ENCODE measurements at places on chromosomes 1 and 21. TPM values are rescaled to one million over a fixed set of nuclear protein-coding genes. Genes with fewer than 3 reads are reported as not detected.

DNA sequence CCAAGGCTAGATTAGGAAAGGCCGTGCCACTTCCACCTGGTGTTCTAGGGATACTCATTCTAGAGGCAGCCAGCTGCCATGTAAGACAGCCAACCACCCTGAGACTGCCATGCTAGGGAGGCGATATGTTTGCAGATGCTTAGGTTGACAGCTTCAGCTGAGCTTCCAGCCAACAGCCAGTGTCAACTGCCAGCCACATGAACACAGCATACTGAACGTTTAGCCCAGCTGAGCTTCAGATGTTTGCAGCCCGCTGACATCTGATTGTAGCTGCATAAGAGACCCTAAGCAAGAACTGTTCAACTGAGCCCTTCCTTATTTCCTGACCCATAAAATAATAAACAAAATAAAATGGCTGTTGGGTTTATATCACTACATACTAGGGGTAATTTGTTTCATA, 5.0 kb upstream of the KCNC4 start:
- H3K36me3 ChIP-seq: no peaks in the 10 kb centered on the region
- peaks cover 2% of the 10 kb centered on the region for H3K4me1 ChIP-seq
- H3K27ac ChIP-seq: no peak overlapping the region
- no peak for DNase-seq

OR6P1 gene
- not detected for total RNA-seq

- no peaks in the 10 kb centered on the region for H3K4me1 ChIP-seq
- no peaks in the 10 kb centered on the region for H3K27me3 ChIP-seq
- no peak overlapping the region for H3K27ac ChIP-seq
- no peak for DNase-seq
Observed at GRCh38 chr1:103457886-103458455, 67.5 kb upstream of the RNPC3 start.

PINK1 gene
- total RNA-seq: 42.4 TPM

C1orf87 gene
- total RNA-seq: not detected

CFAP107 gene
- not detected for total RNA-seq

FCRL4 gene
- not detected for total RNA-seq

VWA5B1 gene
- 0.27 TPM for total RNA-seq

DNA sequence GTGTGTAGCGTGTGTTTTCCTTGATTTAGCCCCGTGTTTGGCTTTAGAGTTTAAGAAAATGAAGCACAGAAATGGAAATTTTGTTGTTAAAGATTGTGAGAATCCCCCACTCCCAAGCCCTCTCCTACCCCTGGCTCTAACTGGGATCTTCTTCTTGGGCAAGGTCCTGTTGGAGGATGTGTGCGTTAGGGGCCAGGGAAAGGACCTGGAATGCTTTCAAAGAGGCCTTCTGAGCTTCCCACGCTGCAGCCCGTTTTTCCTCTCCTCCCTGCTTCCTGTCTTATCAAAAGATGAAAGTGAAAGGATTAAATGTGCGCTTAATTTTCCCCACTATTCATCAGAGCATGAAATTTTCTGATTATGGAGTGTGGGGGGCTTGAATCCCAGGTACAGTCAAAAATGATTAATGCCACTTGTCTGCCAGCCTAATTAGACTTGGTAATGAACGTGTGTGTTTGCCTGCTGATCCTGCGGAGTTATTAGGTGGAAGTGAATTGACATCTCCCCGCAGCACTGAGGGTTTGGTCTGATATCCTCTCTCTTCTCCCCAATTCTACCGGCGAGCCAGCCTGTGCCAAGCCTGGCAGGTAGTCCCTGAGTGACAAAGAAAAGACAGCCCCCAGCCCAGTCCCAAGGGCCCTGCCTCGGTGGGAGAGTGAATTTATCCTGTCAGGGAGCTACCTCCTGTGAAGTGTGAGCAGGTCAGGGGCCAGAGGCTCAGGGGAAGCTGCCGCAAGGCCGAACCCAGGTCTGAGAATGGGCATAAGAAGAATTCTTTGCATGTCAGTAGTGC, 4.9 kb downstream of the RASSF5 start:
- DNase-seq: no peak
- no peaks in the 10 kb centered on the region for H3K27me3 ChIP-seq
- H3K36me3 ChIP-seq: no peaks in the 10 kb centered on the region

CCDC27 gene
- not detected for total RNA-seq

GRCh38 chr1:66778266-66778665, 22.8 kb downstream of the INSL5 start:
- no peak overlapping the region for H3K4me3 ChIP-seq
- H3K36me3 ChIP-seq: no peaks in the 10 kb centered on the region
- no peak overlapping the region for H3K27ac ChIP-seq
- no peak for DNase-seq
- no peaks in the 10 kb centered on the region for H3K27me3 ChIP-seq

DNA sequence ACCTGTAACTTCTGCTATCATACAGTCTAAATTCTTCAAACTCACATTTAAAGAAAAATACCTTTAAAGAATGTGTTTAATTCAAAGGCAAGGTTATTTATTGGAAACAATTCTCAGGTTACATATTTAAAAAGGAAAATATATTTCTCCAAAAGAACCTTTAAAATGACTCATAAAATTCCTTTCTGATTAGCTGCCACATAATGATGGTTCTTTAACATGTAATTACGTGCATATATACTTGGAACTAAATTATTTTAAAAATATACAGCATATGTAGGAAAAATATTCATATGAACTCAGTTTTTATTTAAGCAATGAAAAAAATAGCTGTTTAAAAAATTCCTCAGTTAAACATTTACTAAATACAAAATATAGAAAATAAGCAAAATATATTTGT, 173.6 kb downstream of the COP1 start:
- H3K36me3 ChIP-seq: no peaks in the 10 kb centered on the region
- H3K27me3 ChIP-seq: no peaks in the 10 kb centered on the region
- DNase-seq: no peak
- H3K4me1 ChIP-seq: no peaks in the 10 kb centered on the region
- no peak overlapping the region for H3K27ac ChIP-seq

- no peak for DNase-seq
- no peak overlapping the region for H3K27ac ChIP-seq
- H3K4me3 ChIP-seq: no peak overlapping the region
- no peaks in the 10 kb centered on the region for H3K27me3 ChIP-seq
- H3K36me3 ChIP-seq: no peaks in the 10 kb centered on the region
- no peaks in the 10 kb centered on the region for H3K4me1 ChIP-seq
Observed at GRCh38 chr1:182050481-182051448, 10.7 kb downstream of the ZNF648 start.

DNA sequence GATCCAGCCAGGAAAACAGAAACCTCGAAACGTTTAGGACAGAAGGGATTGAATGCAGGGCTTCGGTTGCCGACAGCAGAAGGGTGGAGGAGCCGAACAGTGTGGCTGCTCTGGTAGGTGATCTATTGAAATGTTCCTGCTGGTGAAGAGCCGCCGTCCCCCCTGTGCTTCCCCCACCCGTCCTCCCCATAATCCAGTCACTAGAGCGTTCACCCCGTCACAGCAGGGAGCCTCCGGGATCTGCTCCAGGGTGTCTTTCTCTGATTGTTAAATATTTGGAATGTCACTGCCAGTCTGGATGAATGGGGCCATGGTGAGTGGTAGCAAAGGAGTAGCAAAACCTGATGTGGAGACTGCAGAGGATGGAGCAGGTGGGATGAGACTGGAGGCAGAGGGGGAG, 255.1 kb upstream of the CSF3R start:
- H3K4me3 ChIP-seq: no peak overlapping the region
- DNase-seq: no peak
- H3K4me1 ChIP-seq: no peaks in the 10 kb centered on the region
- no peaks in the 10 kb centered on the region for H3K27me3 ChIP-seq

KIAA0319L gene
- 45.7 TPM for total RNA-seq

BSND gene
- total RNA-seq: not detected

- H3K4me3 ChIP-seq: no peak overlapping the region
- no peaks in the 10 kb centered on the region for H3K4me1 ChIP-seq
- no peak overlapping the region for H3K27ac ChIP-seq
- H3K36me3 ChIP-seq: no peaks in the 10 kb centered on the region
- no peak for DNase-seq
Observed at GRCh38 chr21:44406953-44407352, 48.4 kb upstream of the LRRC3 start.
